H4 (cell line): ENCODE measurements at places on chromosomes 4 and X. TPM values are rescaled to one million over a fixed set of nuclear protein-coding genes. Genes with fewer than 3 reads are reported as not detected.

LGI2 gene
- total RNA-seq: 0.04 and 0.12 TPM in 2 replicates

MSN gene
- 244 and 262 TPM in 2 replicates for total RNA-seq

FGF13 gene
- 9.7 and 15.1 TPM in 2 replicates for total RNA-seq

IQCM gene
- not detected in 2 replicates for total RNA-seq

DNA sequence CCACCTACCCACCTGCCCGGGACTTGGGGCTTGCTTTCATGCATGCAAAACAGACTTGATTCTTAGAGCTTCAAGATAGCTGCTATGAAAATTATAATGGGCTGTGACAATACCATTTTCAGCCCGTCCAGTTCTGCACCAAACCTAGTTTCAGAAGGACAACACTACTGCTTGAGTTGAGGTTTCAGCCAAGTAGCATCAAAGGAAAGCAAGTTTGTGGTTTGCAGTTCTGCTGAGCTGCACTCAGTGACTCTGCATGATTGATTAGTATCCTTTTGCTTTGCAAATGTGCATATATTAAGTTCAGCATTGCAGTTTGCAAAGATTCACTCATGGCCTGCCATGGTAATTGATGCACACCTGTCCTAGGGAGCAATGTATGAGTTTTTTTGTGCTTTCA, 442.7 kb downstream of the RPA4 start:
- no peak for DNase-seq

DNA sequence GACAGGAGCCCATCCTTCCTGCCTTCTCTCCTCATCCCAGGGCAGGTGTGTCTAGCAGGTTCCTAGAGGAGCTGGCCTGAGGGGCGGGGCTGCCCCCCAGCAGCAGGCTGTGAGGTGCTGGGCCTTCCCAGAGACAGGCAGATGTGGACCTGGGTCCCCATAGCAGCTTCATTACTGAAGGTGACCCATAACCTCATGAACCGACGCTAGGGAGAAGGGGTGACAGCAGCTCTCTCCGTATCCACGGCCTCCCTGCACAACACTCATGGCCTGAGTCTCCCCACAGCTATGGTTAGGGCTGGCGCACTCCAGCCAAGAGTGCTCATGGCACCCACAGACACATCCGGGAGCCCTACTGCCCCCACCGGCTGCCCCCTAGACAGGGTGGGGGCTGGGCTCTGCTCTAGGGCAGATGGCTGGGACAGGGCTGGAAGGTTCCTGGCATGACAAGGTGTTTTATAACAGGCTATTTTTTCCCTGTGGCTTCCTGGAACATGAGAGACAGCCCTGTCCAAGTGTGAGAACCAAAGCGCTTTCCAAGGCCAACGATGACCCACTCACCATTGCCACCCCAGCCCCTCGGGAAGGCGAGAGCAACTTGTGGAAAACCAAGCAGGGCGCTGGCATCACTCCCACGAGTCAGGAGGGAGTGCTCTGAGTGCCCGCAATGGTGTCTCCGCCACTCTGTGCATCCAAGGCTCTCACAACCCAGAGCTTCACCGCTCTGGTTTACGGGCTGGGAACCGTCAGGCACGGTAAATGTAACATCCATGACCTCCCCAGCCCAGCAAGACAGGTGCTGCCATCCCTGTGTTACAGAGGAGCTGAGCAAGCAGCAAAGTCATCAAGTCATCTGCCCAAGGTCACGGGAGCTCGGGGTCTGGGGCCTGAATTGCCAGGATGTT, 59.8 kb downstream of the ACOX3 start:
- DNase-seq: no peak

GRCh38 chr4:42398171-42398870, 1.0 kb downstream of the SHISA3 start:
- DNase-seq: no peak

- DNase-seq: no peak
Observed at GRCh38 chr4:2258091-2259035, 3.5 kb downstream of the MXD4 start.
